ENCODE measurements at places on chromosomes 3 and 15.

- no peak for DNase-seq
Observed at GRCh38 chr3:177345049-177345972, 148.0 kb upstream of the TBL1XR1 start.

GRCh38 chr15:68187559-68187958 lies 17.6 kb downstream of the CALML4 start:
- DNase-seq: no peak

- DNase-seq: no peak
Observed at GRCh38 chr3:113659101-113659541, 37.3 kb downstream of the USF3 start.

- DNase-seq: no peak
Observed at GRCh38 chr15:94057305-94057704, 174.1 kb upstream of the MCTP2 start.

DNA sequence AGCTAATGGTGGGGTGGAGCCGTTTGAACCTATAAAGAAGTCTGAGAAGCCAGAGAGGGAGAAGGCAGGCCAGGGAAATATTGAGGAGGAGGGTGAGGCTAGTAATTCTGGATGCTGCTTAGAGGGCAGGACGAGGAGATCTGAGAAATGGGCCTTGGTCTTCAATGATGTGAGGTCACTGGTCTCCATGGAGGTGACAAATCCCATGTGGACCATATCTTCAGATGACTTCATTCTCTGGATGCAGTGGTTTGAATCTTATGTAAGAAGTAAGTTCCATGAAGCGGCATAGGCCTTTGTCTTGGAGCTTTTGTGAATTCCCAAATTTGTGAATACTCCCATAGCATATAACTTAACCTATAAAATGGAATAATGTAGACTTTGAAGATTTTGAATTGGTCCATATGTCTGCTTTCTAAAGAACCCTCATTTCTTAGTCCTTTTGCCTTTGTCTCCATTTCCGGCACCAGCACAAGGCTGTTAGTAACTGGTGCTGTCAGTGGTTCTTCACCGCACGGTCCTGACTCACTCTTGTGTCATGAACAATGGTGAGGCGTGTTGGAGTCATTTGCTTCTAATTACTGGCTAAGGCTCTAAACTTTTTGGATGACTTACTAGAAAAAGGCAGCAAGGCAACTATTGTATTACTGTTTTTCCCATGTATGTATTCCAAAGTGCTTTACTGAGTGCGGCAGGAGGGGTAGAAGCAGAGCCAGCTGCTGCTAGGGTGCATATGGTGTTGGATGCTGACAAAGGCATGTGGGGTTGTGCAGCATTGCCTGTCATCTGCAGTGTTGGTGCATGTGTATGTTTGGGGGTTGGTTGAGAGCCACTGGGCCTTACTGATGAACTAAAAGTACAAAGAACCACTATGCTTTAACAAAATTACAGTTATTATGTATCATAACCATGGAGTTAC lies 279.3 kb upstream of the C2CD4B start:
- no peak for DNase-seq

DNA sequence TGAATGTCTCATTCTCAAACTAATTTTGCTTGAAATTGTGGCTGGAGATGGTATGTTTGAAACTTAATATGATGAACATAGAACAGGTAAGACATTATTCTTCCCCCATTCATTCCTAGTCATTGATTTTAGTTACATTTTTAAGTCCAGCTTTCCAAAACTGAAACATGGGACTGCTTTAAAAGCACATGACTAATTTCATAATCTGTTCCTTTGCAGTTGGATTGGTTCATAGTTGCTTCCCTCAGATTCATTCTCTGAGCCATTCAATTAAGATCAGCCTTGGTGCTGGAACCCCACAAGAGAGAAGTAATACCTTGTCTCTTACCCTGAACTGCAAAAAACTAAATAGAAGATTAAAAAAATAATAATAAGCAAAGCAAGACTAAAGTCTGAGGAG lies 87.5 kb upstream of the TGFBR2 start:
- no peak for DNase-seq

GRCh38 chr3:111519178-111519855 lies 22.7 kb upstream of the CD96 start:
- no peak for DNase-seq

GRCh38 chr3:58470363-58471024 lies 21.4 kb upstream of the KCTD6 start:
- DNase-seq: no peak

GRCh38 chr3:72999951-73000350 lies 3.3 kb downstream of the PPP4R2 start:
- DNase-seq: no peak

- no peak for DNase-seq
Observed at GRCh38 chr15:97077975-97078374, 747.5 kb downstream of the NR2F2 start.

DNA sequence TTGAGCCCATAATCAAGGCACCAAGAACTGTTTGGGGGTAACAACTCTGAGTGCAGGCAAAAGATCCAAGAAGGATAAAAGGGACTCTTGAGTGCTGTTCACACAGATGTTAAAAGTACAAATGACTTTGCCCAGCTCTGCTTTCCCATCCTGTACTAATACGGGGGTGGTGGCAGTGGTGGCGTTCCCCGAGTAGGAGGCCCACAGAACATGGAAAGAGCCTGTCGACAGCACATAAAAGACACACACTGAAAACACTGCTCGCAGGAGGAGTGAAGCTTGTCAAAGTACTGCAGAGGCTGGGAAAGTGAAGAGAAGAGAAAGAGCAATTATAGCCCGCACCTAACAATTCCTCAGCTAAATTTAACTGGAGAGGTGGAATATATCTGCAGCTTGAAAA lies 40.9 kb downstream of the HACD2 start:
- DNase-seq: no peak

DNA sequence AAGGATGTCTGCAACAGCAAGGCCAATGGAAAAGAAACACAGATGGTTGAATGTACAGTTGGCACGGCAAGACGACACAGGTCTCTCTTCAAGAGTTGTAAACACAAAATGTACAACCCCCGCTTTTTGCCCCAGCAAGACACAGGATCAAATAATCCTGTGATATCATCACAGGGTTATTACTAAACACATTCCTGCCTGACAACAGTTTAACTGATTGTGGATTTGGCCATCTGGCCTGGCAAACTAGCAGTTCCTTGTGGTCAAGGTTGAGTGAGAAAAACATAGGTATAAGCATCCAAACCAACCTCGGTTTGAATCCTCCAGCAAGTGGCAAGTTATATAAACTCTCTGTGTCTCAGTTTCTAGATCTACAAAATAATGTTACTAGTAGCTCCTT lies 23.4 kb downstream of the PARP16 start:
- no peak for DNase-seq

GRCh38 chr3:56884387-56884786 lies 82.6 kb upstream of the ARHGEF3 start:
- no peak for DNase-seq

DNA sequence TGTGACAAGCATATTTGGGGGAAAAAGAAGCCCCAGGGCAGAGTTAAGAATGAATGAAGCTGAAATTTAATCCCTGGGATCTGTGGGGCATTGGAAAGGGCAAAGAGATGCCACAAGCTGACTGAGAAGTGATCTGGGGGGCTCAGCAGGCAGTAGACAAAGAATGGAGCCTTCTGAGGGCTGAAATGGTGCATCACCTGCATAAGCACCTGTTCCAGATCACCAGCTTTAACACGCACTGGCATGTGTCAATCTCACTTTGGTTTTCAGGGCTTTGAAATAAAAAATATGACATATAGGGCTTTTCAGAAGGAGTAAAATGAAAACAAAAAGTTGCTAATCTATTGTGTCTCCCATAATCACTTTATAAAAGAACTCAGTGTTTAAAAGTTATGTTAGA lies 210.8 kb upstream of the ARHGEF26 start:
- DNase-seq: no peak

- DNase-seq: no peak
Observed at GRCh38 chr3:17640466-17640865, 102.0 kb downstream of the TBC1D5 start.

GRCh38 chr3:122890077-122890719 lies 95.3 kb downstream of the SLC49A4 start:
- no peak for DNase-seq

DNA sequence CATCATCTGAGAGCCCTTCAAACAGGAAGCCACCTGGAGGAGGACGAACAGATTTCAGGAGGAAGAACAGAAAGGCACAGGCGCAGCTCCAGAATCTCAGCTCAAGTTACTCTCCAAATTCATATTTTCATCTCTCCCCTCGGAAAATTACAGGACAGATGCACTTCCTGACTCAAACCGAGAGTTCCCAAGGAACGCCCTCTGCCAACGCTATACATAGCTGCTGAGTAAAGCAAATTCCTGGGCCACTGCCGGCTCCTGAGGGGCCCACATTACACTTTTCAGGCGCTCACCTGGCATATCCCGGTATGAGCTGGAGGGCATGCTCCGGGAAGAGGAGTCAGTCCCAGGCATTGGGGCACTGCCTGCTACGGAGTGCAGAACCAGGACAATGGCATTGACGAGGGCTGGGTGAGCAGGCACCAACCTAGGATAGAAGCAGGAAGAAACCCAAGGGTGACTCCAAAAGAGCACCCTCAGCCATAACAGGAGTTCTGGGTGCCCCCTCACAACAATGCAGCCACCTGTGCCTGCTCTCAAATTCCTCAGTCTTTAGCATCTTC lies 11.2 kb downstream of the UBL7 start:
- no peak for DNase-seq

- no peak for DNase-seq
Observed at GRCh38 chr3:191339316-191339917, 9.1 kb upstream of the UTS2B start.

- DNase-seq: no peak
Observed at GRCh38 chr15:77119446-77119845, 48.5 kb upstream of the TSPAN3 start.

GRCh38 chr3:148366743-148367410 lies 330.8 kb upstream of the AGTR1 start:
- no peak for DNase-seq

- DNase-seq: no peak
Observed at GRCh38 chr3:170738766-170739165, 131.2 kb downstream of the RPL22L1 start.

DNA sequence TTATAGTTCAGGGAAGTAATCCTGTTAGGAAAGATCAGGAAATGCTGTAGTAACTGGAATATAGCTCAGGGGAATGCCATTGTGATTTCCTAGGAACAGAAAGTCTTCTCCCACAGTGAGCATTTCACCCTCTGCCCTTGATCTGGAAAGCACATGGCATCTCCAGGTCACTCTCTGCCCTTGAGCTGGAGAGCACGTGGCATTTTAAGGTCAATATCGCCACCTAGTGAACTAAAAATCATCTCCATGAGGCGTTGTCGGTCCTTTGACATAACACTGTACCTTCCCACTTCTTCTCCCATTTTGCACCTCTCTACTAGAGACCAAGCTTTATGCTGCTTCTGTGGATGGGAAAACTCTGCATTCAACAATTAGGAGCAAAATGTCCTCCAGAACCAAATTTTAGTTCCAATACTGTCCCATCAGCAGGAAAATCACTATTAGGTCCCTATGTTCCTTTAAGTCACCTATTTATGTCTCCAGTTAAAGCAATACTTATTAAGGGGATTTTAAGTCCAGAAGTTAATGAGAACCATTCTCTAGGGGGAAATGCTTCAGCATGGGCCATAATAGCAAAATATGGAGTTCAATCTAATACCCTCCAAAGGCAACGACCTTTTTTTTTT lies 54.7 kb upstream of the GK5 start:
- no peak for DNase-seq

DNA sequence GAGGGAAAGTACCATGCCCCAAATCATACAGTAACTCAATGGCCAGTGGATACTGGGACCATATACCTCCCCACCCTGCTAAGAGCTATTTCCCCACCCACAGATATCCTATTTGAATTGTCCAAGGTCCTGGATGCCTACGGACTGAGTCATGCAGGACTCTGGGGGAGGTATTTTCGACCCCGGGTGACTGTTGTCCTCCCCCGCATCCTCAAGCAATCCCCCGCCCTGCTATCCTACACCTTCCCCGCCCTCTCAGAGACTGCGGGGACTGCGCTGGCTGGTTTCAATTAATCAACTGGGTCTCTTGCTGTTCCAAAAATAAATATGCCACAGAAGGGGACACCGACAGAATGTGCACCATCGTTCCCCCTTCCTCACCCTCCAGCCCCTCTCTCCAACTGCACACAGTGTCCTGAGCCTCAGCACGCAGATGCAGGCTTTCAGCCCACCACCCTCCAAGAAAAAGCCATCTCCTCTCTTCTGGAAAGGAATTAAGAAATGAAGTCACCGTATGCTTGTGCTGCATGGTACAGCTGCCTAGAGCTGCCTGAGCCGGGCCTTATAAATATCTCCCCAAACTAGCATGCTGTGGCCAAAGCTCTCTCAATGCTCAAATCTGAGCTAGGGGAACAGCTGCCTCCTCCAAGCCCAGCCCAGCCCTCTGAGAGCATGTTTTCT lies 8.1 kb downstream of the CAV3 start:
- no peak for DNase-seq

DNA sequence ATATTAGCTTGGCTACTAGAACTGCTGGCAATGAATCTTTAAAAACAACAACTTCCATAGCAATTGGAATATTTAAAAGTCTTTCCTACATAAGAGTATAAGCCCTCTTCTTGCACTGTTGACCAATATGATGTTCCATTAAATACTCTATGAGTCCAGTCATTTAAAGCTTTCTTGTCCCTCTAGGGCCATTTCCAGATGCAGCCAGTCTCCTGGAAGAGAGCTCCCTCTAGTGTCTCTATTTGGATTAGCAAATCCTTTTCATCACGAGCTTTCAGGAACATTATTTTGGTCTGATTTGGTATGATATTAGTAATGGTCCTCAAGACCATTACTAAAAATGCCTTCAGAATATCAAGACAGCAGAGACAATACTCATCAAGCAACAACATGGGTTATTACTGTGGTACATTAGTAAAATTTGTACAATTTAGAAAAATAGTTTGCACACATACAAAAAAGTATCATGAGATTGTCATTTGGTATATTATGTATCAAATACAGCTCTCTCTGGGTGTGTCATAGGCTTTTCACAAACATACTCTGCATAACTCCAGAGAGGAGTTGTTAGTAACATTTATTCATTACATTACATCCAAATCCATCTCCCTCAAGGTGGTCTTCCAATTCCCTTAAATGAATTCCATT lies 101.3 kb downstream of the DPH6 start:
- DNase-seq: no peak

GRCh38 chr3:13378155-13378554 lies 42.0 kb downstream of the NUP210 start:
- no peak for DNase-seq

DNA sequence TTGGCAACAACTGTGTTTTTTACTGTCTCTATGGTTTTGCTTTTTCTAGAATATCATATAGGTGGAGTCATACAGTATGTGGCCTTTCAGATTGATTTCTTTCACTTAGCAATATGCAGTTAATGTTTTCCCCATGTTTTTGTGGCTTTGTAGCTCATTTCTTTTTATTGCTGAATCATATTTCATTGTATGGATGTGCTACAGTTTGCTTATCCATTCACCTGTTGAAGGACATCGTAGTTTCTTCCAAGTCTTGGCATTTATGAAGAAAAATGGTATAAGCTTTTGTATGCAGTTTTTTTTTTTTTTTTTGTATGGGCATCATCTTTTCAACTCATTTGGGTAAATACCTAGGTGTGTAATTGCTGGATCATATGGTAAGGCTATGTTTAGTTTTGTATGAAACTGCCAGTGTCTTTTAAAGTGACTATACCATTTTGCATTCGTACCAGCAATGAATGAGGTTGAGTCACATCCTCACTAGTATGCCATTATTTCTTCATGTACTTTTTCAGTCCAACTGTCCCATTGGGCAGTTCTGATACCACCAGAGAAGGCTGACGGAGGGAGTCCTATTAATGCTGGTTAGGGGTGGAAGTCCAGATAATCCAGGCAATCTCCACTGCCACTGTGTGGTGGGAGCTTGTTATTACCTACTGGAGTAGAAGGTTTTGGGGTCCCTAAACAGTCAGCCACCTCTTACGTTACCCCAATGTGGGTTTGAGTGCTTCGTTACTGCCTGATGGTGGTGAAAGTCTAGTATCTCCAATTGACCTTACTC lies 210.5 kb downstream of the DOCK3 start:
- no peak for DNase-seq

Data from stimulated activated CD8-positive, alpha-beta memory T cell treated with anti-CD3 and anti-CD28 coated beads, Interleukin-15, amount 100 ng/mL, for 1 hour (primary cell).